ENCODE measurements at places on chromosomes 5 and 9.

GRCh38 chr5:174777583-174777982, 53.2 kb downstream of the MSX2 start:
- no peak for DNase-seq

DNA sequence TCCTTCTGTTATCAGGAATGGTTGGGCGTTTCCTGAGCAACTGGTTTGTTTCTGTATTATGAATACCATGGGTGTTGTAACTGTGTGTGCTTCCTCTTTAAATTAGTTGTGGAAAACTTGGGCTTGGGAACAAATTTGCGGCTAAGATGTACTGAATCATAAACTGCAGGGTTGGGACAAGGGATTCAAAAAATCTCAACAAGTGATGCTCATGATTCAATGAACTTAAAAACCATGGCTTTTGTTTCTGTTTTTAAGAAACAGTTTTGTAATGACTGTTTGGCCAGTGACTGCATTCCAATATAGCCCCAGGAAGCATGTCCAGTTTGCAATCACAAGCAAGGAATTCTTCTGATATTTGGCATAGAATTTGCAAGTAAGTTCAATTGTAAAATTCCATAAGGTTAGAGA, 657.5 kb upstream of the WWC1 start:
- peak; percentile 91 for DNase-seq

GRCh38 chr9:117734523-117735314, 30.5 kb downstream of the TLR4 start:
- no peak for DNase-seq

DNA sequence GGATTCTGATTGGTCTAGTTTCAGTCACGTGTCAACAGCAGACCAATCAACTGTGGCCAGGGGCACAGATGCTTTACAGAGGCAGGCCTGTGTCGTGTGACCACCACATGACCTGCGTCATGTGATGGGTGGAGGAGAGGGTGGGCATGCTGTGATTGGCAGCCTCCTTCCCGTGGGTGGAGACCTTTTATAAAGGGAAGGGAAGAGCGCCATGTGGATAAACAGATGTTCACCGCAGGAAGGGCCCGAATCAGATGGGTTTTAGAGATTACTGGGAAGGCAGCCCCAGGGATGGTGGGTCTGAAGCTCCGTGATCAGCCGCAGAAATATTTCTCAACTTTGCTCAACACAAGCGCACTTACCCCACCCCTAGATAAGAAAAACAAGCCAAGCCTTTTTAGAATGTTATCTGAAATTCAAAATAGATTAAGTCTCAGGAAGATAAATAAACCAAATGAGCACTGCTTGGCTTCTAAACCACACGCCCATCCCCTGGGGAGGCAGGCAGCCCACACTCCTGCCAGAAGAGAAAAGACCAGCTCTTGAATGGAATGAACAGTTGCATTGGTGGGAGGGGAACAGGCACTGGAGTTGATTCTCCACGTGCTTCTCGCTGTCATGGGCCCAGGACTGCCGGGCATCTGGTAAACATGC, 43.6 kb downstream of the ROPN1L start:
- DNase-seq = peak; percentile 94

DNA sequence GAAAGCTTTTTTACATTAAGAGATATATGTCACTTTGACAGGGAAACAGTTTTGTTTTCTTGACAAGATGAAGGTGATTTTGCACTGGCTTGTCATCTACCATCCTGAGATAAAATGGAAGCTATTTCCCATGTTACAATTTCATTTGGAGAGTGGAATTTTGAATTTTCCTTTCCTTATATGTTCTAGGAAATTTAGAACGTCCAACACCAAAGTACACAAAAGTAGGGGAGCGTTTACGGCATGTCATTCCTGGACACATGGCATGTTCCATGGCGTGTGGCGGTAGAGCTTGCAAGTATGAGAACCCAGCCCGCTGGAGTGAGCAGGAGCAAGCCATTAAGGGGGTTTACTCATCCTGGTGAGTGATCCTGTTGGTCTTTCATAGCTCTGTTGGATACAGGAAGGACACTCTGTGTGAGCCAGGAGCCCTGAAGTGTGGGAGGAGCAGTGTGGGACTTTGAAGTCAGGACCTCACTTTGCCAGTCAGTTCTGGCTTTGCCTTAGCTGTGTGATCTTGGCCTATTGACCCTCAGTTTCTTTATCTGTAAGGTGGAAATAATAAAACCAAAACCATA, 887 bp downstream of the PTPDC1 start:
- no peak for DNase-seq

GRCh38 chr5:80697100-80697499, 42.3 kb upstream of the DHFR start:
- no peak for DNase-seq

GRCh38 chr9:20604562-20604961, 17.7 kb downstream of the MLLT3 start:
- no peak for DNase-seq

DNA sequence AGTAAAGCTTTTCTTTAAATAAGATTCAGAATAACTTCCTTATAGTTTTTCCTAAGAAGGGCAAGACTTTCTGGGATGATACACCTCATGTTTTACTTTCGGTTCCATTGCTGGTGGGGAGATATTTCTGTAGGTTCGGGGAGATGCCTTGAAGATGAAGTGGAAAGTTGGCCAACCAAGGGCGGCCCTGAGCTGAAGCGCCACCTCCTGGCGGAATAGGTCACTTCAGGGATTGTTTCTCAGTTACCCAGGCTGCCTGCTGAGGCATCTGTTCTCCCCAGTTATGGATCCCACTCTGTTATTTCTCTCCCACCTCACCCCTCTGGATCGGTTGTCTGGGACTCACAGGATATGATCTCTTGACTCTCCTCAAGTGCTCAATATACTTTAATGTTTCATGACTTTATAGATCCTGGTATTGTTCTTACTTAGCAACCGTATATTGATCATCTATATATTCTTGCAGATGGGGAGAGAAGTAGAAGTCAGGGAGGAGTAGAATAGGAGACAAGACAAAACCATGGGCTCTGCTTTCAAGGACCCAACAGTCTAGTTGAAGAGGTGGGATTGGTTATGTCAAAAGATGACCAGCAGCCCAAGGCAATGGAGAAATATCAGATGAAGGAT, 23.4 kb downstream of the MEGF10 start:
- no peak for DNase-seq

DNA sequence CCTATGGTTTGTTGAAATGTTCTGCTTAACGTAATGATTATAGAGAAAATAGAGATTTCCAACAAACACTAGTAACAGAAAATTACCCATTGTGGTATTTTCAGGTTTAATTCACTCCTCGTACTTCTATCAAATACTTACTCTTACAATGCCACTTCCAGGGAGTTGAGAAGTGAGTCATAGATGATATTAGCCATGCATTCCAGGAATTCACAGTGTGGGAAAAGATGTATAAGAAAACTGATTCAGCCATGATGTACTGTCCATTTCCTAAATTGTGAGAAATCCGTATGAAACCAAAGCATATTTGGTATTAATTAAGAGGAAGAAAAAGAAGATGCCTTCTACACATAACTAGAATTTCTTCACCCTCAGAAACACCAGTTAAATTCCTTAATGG, 1854.6 kb upstream of the WWC1 start:
- no peak for DNase-seq

- peak; percentile 65 for DNase-seq
Measured at GRCh38 chr5:9869616-9870288, 239.6 kb upstream of the TAS2R1 start.

GRCh38 chr5:62718324-62718723, 139.7 kb downstream of the LRRC70 start:
- DNase-seq = no peak

DNA sequence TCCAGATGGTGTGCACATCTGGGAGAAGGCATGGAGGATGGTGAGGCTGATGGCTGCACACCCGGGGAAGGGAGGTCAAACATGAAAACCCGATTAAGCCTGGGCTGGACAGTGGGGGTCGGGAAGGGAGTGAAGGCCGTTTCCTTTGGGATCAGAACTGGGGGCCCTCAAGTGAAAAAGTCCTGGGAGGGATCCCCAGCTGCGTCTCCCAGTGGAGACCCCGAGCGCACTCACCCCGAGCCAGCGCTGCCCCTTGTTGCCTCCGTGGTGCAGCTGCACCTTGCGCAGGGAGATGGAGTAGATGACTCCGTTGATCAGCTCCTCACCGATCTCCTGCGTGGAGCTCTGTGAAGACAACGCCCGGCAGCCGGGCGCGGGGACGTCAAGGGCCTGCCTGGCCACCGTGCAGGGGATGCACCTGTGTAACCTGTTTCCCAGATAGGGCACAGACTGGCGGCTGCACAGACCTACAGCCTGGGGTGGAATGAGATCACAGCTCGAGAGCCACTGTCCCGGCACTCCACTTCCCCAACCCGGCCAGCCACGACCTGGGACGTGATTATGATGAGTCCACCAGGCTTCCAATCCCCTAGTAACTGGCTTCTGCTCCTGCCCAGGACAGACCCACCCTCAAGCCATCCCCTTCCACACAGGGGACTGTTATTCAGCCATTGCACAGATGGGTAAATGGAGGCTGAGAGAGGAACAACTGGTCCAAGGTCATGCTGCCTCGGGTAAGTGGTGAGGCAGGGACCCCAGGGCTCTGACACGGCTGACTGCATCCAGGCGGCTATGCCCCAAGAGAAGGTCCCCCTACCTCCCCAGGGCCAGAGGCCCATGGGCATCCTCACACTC, 9.0 kb downstream of the RALGDS start:
- no peak for DNase-seq

DNA sequence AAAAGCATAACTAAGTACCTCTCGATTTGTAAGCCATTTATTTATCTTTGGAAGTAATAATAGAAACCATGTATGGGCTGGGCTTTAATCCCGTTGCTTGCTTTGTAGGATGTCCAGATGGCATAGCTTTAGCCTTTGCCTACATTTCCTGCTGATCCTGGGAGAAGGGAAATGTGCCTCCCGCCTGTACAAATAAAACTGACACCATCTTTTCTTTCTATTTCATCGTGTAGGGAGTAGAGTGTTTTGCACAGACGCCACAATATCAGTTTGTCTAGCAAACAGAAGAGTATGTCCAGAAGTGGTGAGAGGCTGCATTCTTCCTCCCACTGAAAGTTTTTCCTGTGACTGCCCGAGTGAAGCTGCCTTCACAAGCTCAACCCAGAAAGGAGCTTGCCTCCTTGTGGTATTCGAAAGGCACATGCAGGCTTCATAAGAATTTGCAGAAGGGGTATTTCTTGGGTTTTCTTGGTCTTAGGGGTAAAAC, 24.7 kb upstream of the TJP2 start:
- DNase-seq = peak; percentile 57

DNA sequence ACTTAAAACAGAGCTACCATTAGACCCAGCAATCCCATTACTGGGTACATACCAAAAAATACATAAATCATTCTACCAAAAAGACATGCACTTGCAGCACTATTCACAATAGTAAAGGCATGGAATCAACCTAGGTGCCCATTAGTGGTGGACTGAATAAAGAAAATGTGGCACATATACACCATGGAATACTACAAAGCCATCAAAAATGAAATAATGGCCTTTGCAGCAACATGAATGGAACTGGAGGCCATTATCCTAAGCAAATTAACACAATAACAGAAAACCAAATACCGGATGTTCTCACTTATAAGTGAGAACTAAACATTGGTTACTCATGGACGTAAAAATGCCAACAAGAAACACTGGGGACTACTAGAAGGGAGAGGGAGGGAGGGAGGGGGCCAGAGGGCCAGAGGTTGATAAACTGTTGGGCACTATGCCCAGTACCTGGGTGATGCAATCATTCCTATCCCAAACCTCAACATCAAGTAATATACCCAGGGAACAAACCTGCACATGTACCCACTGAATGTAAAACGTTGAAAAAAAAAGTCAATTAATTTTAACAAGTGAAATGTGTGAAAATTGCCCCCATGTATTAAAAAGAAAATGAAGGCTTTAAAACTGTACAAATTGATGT, 24.5 kb upstream of the GPR150 start:
- no peak for DNase-seq

DNA sequence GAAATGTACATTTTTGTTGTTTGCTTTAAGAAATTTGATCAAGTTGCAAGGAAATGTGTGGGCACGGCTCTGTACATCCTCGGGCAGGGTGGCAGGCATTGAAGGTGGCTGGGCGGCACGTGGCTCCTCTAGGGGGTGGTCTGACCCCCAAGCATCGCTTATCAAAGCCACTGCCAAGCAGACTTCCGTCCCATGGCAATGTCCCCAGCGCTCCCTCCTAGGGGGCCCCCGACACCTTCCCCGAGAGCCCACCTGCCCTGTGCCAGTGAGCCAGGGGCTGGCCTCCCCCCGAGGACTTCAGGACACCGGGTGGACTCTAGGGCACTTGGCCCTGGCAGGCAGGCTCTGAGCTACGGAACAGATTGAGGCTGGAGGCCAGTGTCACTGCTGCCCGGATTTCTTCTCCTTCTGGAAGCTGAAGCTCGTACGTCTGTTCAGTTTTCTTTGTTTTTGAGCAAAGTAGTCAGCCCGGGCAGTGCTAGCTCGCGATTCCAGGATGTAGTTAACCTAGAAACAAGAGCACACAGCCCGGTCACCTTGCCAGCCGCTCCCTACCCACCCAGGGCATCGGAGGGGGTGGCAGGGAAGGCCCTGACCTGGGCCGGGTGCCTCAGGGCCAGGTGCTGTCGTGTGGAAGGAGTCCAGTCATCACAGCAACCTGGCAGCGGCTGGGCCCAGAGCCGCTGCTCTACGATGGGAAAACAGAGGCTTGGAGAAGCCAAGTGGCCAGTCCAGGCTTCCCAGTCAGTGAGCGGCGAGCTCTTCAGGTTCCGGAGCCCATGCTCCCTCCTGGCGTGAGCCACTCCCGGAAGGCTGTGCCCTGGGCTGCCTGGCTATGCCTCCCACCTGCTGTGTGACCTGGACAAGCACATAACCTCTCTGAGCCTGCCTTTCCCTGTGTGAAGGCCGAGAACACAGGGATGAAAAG, 177.1 kb downstream of the GAPVD1 start:
- no peak for DNase-seq

DNA sequence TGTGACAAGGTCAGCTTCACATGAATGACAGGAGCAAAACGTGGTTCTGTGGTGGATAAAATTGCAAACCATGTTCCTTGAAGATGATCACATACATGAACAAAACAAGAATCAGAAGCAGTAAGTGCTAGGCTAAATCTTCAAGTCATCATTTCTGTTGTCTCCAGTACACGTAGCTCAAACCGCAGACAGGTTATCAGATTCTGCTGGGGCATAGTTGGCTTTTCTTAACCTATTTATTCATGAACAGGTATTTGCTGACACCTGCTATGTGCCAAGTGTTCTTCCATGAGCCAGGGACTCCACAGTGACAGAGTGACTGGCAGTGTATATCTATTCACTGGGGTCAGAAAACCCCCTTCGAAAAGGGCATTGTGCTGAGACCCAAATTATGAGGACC, 20.8 kb downstream of the MFAP3 start:
- no peak for DNase-seq

- DNase-seq = no peak
Measured at GRCh38 chr9:4796530-4796929, 3.8 kb downstream of the RCL1 start.

GRCh38 chr9:109269081-109269480, 51.8 kb downstream of the EPB41L4B start:
- no peak for DNase-seq

All from AG04449 (cell line).